Hematopoietic multipotent progenitor cell treated with erythropoietin and hydrocortisone succinate and interleukin-3 and kit ligand, for 6 days (in vitro differentiated cells): ENCODE measurements at places on chromosomes 6 and 20.

GRCh38 chr20:47196091-47197081 is 160.1 kb downstream of the ZMYND8 start:
- peak; percentile 90 for DNase-seq

GRCh38 chr6:158751921-158752320 is 67.2 kb downstream of the EZR start:
- no peak for DNase-seq

- DNase-seq = no peak
Observed at GRCh38 chr20:48908656-48909319, 12.7 kb upstream of the ARFGEF2 start.

- no peak for DNase-seq
Observed at GRCh38 chr6:106446983-106447382, 86.5 kb downstream of the CRYBG1 start.

GRCh38 chr6:14278446-14278845 is 160.9 kb downstream of the CD83 start:
- no peak for DNase-seq

- DNase-seq = peak; percentile 46
Observed at GRCh38 chr6:15504581-15505350, 158.1 kb downstream of the DTNBP1 start.

- no peak for DNase-seq
Observed at GRCh38 chr20:13692802-13693736, 54.3 kb upstream of the TASP1 start.
